Right cardiac atrium (tissue), 5 donors: ENCODE measurements at places on chromosomes 3 and 15.
A peak's percentile ranks its signal among the peaks of the same experiment; 100 is the strongest.

DNA sequence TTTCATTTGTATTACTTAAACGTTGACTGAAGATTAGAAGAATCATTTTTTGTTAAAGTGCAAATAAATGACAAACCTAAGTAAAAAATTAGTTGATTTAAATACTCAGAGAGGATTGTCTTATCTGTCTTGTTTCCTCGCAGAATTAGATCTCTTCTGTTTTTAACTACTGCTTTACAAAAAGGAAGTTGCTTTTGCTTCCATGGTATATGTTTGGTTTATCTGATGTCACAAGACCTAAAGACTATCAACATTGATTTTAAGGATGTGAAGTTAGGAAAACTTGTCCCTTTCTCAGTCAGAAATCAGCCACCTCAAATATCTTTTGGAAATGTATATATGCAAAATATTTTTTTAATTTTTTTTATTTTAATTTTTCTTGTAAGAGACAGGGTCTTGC, 28.7 kb downstream of the GPR171 start:
- DNase-seq, result no peak

DNA sequence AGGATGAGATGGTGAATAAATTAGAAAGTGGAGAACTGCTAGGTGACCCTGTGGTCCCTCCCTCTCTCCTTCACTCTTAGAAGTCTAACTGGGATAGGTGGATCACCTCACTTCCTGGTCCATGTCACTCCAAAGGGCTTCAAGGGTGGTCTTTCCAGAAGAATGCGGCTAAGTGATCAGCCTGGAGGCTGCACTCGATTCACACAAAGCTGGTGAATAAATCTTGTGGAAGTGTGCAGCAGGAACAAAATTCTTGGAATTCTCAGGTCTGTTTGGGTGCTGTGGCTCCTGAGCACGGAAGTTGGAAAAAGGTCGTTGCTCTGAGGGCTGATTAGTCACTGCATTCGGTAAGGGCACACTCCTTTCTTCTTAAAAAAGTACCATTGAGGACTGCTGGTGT, 46.3 kb downstream of the GASK1A start:
- no peak for DNase-seq

- no peak for DNase-seq
Observed at GRCh38 chr3:135136361-135137100, 341.5 kb downstream of the EPHB1 start.

- DNase-seq, result no peak
Observed at GRCh38 chr3:124664804-124665203, 65.4 kb upstream of the UMPS start.

- no peak for DNase-seq
Observed at GRCh38 chr3:173957646-173958045, 560.1 kb downstream of the NLGN1 start.

DNA sequence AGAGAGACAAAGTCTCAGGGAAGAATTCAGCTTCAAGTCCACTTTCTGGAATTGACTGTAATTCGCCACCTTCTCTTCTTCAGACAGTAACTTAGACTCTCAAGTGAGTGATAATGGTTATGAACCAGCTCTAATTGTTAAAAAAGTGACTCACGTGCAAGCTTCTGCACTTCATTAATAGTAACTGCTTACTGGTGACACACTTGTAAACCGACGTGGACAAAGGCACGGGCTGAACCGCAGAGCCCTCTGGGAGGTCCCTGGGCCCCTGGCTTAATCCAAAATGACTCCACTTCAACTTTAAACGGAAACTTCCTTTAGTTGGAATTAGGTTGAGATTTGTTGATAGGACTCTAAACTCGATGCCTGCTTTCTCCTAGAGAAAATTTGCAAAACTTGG, 17.0 kb downstream of the MUC4 start:
- DNase-seq, result no peak

GRCh38 chr3:59411694-59412093, 361.9 kb upstream of the CFAP20DC start:
- no peak for DNase-seq

DNA sequence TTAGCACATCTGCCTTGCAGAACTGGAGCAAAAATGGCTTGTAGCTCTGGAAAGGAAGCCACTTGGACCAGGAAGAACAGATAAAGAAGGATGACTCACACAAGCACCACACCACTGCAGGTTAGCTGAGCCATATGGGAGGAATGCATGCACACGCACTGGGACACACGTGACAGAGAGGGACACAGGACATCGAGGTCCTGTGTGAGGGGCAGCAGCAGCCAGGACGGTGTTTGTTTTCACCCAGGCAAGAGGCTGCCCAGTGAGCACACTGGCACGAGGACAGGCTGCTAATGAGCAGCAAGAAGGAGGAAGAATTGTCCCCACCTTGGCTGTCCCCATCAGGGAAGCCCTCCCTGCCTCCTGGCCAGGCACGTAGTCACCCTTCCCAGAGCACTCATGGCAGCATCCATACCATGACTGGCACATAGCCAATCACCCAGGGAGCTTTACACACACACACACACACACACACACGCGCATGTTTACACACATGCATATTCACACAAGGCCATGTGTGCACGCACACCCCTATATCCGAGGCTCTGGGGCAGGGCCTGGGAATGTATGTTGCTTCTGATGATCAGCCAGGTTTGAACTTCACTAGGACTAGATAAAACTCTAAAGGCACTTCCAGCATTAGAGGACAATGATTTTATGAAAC, 24.0 kb upstream of the SPTBN5 start:
- peak; percentile 77 for DNase-seq

DNA sequence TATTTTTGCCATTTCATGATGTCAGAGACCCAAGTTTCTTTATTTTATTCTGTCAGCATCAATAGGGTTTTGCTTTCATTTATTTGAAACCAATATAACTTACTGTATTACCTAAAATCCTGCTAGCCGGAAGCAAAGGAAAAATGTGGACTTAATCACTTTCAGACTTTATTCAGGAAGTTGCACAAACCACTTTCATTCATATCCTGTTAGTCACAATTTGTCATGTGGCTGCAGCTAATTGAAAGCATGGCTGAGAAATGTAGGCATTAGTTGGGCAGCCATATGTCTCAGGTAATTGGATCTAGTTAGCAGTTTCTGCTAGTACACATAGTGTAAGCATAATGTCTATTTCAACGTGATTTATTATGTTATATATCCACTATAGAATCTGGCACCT, 462.3 kb upstream of the SGO1 start:
- no peak for DNase-seq

GRCh38 chr3:152359385-152360248, 90.9 kb downstream of the MBNL1 start:
- DNase-seq, result no peak

GRCh38 chr3:128348075-128348474, 118.6 kb downstream of the DNAJB8 start:
- no peak for DNase-seq

- DNase-seq, result no peak
Observed at GRCh38 chr3:31688984-31689383, 156.3 kb downstream of the STT3B start.

- no peak for DNase-seq
Observed at GRCh38 chr15:68276668-68277067, 877 bp upstream of the FEM1B start.

DNA sequence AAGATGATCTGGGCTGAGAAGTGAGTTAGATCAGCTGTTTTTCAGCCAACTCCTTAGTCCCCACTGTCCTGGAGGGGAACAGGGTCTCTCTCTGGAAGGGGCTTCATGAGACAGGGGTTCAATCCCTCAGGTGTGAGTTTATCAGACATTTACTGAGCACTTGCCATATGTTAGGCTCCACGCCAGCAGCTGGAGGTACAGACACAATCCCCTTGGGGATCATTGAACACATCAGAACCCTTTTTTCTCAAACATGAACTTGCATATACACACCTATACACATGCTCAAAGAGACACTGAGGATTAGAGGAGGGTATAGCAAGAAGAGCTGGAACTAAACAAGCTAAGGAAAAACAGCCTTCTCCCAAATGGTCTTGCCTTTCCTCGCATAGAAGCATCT, 5.5 kb upstream of the BMF start:
- no peak for DNase-seq

- no peak for DNase-seq
Observed at GRCh38 chr3:188664795-188665194, 507.0 kb upstream of the TPRG1 start.

- DNase-seq, result no peak
Observed at GRCh38 chr15:95194746-95195145, 963.4 kb downstream of the MCTP2 start.

- no peak for DNase-seq
Observed at GRCh38 chr3:139732729-139733128, 55.0 kb upstream of the NMNAT3 start.

- DNase-seq, result peak; percentile 47
Observed at GRCh38 chr15:99717161-99718009, 15.9 kb downstream of the LYSMD4 start.

GRCh38 chr3:81320862-81321261, 440.6 kb downstream of the GBE1 start:
- no peak for DNase-seq

GRCh38 chr3:171258316-171258715, 201.9 kb downstream of the TNIK start:
- DNase-seq, result no peak

DNA sequence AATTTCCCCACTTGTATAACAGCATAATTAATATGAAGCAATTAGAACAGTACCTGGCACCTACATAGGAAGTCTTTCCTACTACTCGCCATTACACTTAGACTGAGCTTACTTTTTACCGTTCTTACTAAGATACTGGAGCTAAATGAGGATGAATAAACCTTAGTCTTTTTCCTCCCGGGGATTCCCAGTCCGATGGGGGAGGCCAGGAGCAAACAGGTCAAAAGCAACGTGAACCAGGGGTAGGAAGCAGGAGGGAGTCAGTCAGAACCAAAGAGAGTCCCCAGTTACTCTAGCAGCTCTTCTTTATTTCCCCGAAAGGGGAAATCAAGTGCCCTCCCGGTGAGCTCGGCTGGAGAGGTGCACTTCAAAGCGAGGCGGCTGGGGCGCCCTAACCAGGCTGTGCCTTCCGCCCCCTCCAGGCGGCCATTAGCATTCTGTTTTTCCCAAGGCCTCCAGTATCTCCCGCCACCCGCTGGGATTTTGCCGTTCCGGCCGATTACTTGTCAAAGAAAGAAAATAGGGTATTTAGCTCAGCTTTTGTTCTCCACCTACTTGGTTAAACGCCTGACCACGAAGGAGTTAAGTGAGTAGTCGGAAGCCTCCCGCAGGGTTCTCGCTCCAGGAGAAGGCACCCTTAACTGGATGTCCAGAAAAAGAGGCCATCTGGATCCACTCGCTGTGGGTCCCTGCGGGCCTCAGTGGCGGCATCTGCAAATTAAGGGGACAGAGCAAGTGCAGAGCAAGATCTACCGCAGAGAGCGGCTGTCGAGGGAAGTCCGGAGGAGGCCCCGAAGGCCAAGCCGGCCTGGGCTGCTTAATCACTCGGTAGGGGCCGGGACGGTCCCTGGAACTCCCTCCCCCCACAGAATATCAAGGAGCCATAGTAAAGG, 6.3 kb upstream of the EOMES start:
- DNase-seq, result no peak
